ENCODE measurements at places on chromosomes 7 and 10. TPM values are rescaled to one million over a fixed set of nuclear protein-coding genes. Genes with fewer than 3 reads are reported as not detected.

- H3K4me1 ChIP-seq, result no peaks in the 10 kb centered on the region
- peak overlapping the region; percentile 75 for H3K27ac ChIP-seq
- H3K36me3 ChIP-seq, result no peaks in the 10 kb centered on the region
- DNase-seq, result peak; percentile 87
- no peaks in the 10 kb centered on the region for H3K27me3 ChIP-seq
Measured at GRCh38 chr7:128827248-128827958, 2.8 kb upstream of the FLNC start.

DNA sequence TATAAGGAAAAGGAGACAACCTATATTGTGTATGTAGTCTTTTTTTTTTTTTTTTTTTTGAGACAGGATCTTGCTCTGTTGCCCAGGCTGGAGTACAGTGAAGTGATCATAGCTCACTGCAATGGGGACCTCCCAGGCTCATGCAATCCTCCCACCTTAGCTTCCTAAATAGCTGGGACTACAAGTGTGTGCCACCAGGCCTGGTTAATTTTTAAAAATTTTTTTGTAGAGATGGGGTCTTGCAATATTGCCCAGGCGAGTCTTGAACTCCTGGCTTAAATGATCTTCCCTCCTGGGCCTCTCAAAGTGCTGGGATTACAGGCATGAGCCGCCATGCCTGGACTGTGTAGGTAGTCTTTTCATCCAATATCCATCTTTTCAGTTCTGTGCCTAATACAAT is 78.7 kb upstream of the ARHGAP21 start:
- no peak overlapping the region for H3K4me3 ChIP-seq
- no peaks in the 10 kb centered on the region for H3K27me3 ChIP-seq
- DNase-seq, result no peak
- no peaks in the 10 kb centered on the region for H3K36me3 ChIP-seq
- no peaks in the 10 kb centered on the region for H3K4me1 ChIP-seq

DNA sequence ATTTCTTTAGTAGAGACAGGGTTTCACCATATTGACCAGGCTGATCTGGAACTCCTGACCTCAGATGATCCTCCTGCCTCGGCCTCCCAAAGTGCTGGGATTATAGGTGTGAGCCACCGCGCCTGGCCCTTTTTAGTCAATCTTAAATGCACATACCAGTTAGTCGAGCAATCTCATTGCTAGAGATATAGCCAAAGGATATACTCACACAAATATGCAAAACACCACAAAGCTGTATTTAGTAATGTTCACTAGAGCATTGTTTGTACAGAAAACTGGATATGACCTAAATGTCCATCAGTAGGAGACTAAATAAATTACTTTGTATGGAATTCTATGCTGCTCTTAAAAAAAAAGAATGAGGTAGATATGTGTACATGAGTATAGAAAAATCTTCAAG is 24.5 kb upstream of the IL6 start:
- no peak overlapping the region for H3K4me3 ChIP-seq
- no peaks in the 10 kb centered on the region for H3K4me1 ChIP-seq
- no peaks in the 10 kb centered on the region for H3K27me3 ChIP-seq
- no peak overlapping the region for H3K27ac ChIP-seq

- DNase-seq, result no peak
- no peaks in the 10 kb centered on the region for H3K36me3 ChIP-seq
- H3K27ac ChIP-seq, result no peak overlapping the region
- H3K27me3 ChIP-seq, result peaks cover 2% of the 10 kb centered on the region
Measured at GRCh38 chr10:25552283-25552919, 377.6 kb downstream of the GPR158 start.

DNA sequence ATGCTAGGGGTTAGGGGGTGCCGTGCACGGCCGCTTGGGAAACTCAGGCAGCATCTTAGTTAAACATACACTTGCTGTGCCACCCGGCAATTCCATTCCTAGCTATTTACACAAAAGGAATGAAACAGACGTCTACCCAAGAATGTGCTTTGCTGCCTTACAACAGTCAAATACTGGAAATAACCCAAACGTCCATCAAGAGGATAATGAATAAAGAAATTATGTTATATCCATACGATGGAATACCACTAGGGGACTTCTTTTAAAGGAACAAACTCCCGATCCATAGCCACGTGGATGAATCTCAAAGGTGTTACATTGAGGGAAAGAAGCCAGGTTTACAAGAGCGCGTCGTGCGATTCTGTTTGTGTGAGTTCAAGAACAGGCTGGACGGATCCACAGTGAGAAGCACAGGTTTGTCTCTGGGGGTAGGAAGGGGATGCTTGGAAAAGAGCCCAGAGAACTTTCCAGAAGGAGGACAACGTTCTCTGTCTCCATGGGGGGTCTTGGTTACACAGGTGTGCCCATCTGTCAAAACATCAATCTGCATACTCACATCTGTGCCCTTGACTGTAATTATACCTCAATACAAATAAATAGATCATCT is 41.8 kb downstream of the STK32C start:
- no peak overlapping the region for H3K4me3 ChIP-seq
- no peaks in the 10 kb centered on the region for H3K4me1 ChIP-seq
- H3K27ac ChIP-seq, result no peak overlapping the region

GRCh38 chr10:73529089-73529832 is 33.4 kb upstream of the PPP3CB start:
- H3K36me3 ChIP-seq, result peaks cover under 1% of the 10 kb centered on the region
- no peaks in the 10 kb centered on the region for H3K4me1 ChIP-seq
- H3K27me3 ChIP-seq, result no peaks in the 10 kb centered on the region
- no peak for DNase-seq

- H3K4me3 ChIP-seq, result no peak overlapping the region
- no peak overlapping the region for H3K27ac ChIP-seq
- no peaks in the 10 kb centered on the region for H3K27me3 ChIP-seq
Measured at GRCh38 chr7:26993816-26994810, 101.7 kb downstream of the HOXA1 start.

- H3K27me3 ChIP-seq, result no peaks in the 10 kb centered on the region
- H3K4me3 ChIP-seq, result no peak overlapping the region
- H3K4me1 ChIP-seq, result peaks cover 3% of the 10 kb centered on the region
- no peak overlapping the region for H3K27ac ChIP-seq
- H3K36me3 ChIP-seq, result no peaks in the 10 kb centered on the region
Measured at GRCh38 chr10:24701447-24701846, 22.2 kb downstream of the ARHGAP21 start.

DNA sequence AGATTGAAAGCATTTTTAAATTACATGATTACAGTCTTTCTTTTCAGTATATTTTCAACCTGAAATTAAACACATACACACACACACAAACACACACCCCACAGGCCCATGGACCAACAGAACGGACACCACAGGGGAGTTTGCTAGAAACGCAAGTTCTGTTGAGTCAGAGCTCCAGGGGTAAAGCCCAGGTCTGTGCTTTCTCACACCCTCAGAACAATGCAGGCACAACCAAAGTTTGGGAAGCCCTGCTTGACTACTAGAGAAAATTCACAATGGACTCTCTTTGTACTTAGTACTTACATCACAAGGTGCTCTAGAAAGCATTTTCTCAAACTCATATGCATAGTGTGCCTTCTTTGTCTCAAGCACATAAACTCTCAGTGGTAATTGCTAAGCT is 704.0 kb upstream of the IGFBP3 start:
- H3K36me3 ChIP-seq, result no peaks in the 10 kb centered on the region
- no peak overlapping the region for H3K4me3 ChIP-seq
- DNase-seq, result no peak
- no peaks in the 10 kb centered on the region for H3K27me3 ChIP-seq

GRCh38 chr7:85150624-85151023 is 36.2 kb downstream of the SEMA3D start:
- no peak overlapping the region for H3K4me3 ChIP-seq
- no peaks in the 10 kb centered on the region for H3K36me3 ChIP-seq
- no peak for DNase-seq
- H3K27ac ChIP-seq, result no peak overlapping the region
- no peaks in the 10 kb centered on the region for H3K4me1 ChIP-seq
- H3K27me3 ChIP-seq, result no peaks in the 10 kb centered on the region

Gene FGF8
- not detected for total RNA-seq

DNA sequence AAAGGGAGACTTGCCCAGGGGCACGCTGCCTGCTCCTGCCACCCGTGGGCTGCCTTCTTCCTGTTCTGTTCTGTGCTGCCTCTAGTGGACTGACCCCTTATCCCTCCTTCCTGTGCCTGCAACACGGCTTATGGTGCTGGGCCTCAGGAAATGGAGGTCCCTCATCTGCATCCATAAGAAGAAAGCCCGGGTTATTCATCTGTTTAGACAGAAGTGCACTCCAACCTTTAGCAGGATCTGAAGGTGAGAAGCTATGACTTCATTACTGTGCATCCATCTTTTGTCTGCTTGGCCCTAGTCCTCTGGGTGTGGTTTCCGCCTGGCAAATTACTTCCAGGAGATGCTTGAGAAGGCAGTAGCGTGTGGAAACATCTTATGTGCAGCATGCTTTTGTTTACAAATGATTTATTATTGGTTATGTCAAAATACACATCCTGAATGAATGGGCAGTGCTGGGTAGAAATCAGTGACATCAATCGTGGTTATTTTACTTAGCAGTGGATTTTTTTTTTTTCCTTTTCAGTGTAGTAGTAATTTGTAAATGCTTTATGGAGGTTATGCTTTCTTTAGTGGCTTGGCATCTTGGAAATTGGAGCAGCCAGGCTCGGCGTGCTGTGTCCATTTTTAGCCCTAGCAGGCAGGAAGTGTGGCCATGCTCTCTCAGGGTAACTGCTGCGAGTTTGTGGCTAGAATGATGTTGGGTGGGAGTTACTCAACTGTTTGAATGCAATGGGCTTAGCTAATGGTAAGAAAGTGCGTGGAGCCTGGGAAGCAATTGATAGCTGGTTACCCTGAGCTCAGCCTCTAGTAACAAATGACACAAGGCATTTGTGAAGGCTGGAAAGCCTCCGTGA is 12.7 kb downstream of the PTPRE start:
- no peaks in the 10 kb centered on the region for H3K36me3 ChIP-seq
- peak overlapping the region; percentile 68 for H3K27ac ChIP-seq
- DNase-seq, result no peak
- H3K4me1 ChIP-seq, result no peaks in the 10 kb centered on the region
- no peaks in the 10 kb centered on the region for H3K27me3 ChIP-seq
- H3K4me3 ChIP-seq, result no peak overlapping the region

Gene GRID1
- 3.8 TPM for total RNA-seq

Gene PLAC9
- 37.7 TPM for total RNA-seq

Gene LHPP
- total RNA-seq, result 11.5 TPM

DNA sequence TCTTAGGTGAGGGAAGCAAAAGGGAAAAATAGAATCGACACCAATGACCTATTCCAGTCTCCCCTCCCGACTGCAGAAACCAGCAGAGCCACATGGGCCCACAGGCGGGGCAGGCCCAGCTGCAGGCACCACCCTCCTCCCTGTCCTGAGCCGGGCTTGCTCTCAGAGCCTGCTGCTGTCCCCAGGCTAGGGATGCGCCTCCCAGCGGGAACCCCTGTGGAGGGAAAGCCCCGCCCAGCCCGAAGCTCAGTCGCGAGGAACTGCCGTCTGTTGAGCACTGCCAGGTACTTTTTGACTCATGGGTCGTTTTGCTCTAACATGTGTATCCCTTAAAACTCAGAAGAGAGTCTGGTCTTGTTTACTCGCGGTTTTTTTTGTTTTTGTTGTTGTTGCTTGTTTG is 124.5 kb upstream of the RET start:
- no peaks in the 10 kb centered on the region for H3K27me3 ChIP-seq
- no peaks in the 10 kb centered on the region for H3K4me1 ChIP-seq
- no peak overlapping the region for H3K27ac ChIP-seq
- no peaks in the 10 kb centered on the region for H3K36me3 ChIP-seq
- H3K4me3 ChIP-seq, result no peak overlapping the region
